ENCODE measurements at places on chromosomes 7 and 10. TPM values are rescaled to one million over a fixed set of nuclear protein-coding genes. Genes with fewer than 3 reads are reported as not detected.
A peak's percentile ranks its signal among the peaks of the same experiment; 100 is the strongest.

CPN1 gene
- total RNA-seq: not detected

MYO3A gene
- 10.7 TPM for total RNA-seq

HTRA1 gene
- 16.1 TPM for total RNA-seq

ZNF425 gene
- total RNA-seq: 5.0 TPM

SOSTDC1 gene
- 0.70 TPM for total RNA-seq

IFIT2 gene
- not detected for total RNA-seq

UTF1 gene
- 12.2 TPM for total RNA-seq

PNLIPRP1 gene
- not detected for total RNA-seq

GTPBP10 gene
- 15.1 TPM for total RNA-seq

CPED1 gene
- 0.23 TPM for total RNA-seq

ARHGAP19 gene
- 35.9 TPM for total RNA-seq

ADARB2 gene
- total RNA-seq: 5.0 TPM

DNA sequence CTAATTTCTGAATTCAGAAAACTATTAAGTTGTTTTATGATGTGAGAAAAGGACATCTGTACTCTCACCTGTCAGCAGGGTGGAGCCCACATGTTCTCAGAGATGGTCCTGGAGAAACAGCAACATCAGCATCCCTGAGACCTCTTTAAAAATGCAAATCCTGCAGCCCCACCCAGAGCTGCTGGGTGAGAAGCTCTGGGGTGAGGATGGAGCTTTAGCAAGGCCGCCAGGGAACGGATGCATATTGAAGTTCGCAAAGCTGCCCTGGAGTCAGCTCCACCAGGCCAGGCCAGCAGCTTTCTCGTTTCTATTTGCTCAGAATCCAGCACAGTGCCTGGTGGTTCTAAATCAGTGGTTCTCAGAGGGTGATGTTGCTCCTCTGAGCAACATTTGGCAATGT is 49.1 kb downstream of the PRKCQ start:
- no peak for DNase-seq

DNA sequence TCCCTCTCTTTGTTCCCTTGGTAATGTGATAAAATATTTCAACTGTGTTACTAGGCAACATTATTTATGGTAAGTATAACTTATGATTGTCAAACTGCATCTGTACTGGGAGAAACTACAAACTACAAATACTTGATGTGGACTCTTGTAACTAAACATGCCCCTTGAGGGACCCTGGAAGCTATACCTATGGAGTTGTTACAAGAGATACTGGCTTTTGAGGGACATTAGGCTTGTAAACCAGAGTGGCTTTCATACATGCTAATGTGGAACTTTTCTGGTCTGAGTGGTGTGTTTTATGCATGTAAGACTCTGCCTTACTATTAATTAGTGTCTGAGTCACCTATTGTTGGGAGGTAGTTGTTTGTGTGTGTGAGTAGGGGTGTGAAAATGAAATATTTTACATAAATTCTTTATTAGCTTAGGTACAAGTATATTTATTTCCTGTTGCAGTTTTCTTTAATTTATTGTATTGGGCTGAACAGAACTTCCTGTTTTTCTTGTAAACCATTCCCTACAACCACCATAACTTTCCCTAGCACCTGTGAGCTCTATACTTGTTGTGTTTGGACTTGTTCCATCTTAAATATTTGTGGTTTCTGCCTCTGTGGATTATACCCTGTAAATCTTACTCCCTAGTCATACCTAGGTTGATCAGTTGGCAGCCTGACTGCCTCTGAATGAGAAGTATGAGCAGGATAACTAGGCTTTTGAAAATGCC is 49.8 kb downstream of the STK31 start:
- DNase-seq: no peak

- no peak for DNase-seq
Observed at GRCh38 chr10:4234661-4235060, 449.7 kb upstream of the KLF6 start.

GRCh38 chr10:26776258-26776657 is 78.8 kb downstream of the PDSS1 start:
- no peak for DNase-seq

DNA sequence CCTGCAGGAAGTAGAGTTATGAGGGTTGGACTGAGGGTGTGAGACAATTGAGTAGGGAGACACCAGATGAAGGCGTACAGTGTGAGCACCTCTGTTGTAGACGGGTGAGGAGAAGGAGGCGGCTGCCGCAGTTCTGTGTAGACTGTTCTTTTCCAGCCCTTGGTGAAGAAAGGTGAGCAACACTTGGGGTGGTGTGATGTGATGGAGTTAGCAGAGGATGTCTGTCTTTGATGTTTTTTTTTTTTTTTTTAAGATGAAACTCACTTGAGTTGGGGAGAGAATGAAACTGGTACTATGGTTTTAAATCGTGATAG is 42.8 kb upstream of the RNF216 start:
- no peak for DNase-seq

GRCh38 chr7:3302681-3303320 is 1.7 kb downstream of the SDK1 start:
- no peak for DNase-seq

DNA sequence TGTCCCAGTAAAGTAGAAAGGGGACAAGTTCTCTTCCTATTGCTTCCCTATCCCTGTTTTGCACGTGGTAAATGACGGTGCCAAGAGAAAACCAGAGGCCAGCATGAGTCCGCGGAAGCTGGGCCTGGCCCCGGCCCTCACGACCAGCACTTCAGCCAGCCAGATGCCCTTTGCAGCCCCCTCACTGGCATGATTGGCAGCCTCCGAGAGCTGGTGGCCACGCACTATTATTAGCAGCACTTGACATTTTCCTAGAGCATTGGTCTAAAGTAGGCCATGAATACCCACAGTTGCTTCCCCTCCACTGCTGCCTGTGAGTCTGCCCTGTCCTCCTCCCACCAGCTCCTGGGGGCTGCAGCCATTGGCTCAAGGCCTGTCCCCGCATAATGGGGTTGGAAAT is 369.1 kb downstream of the PLXNA4 start:
- no peak for DNase-seq

DNA sequence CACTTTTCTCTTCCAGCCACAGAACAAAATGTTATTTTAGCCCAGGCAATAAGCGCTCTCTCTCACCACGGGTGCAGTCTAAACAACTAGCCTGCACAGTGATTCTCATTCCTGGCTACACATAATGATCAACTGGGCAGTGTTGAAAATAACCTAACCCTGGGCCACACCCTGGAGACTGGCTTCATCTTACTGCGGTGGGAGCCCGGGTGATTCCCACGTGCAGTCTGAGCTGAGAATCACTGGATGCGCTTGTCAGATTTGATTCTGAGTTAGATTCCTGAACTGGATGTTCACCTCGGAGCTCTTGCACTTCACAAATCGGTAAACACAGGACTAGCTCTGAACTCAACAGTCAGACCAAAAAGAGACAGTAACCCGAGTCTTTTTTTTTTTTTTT is 14.9 kb downstream of the ZC3HAV1 start:
- no peak for DNase-seq

- DNase-seq: no peak
Observed at GRCh38 chr7:83159731-83160130, 3.0 kb downstream of the PCLO start.

DNA sequence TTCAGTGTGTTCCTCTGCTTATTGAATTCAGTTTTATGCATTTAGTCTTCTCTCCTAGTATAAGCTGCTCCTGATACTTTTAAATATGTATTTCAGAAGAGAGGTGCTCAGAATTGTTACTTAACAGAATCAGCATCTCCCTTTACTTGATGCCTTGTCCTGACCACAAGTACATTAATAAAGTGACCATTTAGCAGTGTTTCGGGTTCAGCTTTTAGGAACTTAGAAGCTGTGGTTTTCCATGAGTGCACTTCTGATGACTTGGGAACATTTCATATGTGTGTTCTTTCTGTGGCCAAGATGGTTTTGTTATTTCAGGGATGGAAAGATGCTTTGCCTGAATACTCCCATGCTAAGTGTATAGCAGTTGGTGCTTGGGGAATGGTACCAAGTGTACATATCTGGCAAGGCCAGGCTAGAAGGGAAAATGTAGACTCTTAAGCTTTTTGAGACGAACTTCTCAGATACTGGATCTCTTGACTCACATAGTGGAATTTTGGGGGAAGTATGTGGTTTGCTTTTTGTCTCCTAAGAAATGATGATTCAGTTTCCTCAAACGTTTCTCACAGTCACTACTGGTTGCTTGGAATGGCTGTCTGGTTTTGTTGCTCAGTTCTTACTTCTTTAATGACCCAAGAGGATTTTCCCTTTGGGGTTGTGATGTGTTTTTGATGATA is 17.2 kb downstream of the SGPL1 start:
- no peak for DNase-seq

DNA sequence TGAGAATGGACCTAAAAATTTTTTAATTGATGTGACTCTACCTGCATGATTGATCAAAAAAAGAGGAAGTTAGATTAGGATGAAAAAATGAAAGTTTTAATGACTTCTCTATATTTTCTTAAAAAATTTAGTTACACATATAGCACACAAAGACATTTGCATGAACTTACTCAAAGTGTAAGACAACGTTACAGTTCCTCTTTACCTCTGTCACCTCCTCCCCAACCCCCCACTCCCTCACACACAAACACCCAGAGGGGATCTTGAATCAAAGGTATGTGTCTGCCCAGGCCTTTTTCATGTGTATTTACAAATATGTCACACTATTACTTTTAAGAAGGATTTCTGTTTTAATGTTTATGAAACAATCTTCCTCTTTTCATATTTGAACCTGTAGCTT is 20.6 kb upstream of the CDCA7L start:
- DNase-seq: no peak

- DNase-seq: no peak
Observed at GRCh38 chr7:68730194-68730593, 868.1 kb upstream of the AUTS2 start.

DNA sequence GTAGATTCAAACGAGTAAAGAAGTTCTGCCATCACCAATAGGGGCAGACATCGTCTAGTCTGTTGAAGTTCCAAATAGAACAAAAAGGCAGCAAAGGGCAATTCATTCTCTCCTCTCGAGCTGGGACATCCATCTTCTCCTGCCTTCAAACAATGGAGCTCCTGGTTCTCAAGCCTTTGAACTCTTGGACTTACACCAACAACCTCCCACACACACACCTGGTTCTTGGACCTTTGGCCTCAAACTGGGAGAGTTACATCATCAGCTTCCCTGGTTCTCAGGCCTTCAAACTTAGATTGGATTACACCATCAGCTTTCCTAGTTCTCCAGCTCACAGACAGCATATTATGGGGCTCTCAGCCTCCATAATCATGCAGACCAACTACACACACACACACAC is 9.8 kb upstream of the GIMAP5 start:
- no peak for DNase-seq

- peak; percentile 67 for DNase-seq
Observed at GRCh38 chr7:78081888-78082287, 283.3 kb downstream of the PHTF2 start.

GRCh38 chr7:104956753-104957450 is 57.1 kb upstream of the KMT2E start:
- DNase-seq: no peak

DNA sequence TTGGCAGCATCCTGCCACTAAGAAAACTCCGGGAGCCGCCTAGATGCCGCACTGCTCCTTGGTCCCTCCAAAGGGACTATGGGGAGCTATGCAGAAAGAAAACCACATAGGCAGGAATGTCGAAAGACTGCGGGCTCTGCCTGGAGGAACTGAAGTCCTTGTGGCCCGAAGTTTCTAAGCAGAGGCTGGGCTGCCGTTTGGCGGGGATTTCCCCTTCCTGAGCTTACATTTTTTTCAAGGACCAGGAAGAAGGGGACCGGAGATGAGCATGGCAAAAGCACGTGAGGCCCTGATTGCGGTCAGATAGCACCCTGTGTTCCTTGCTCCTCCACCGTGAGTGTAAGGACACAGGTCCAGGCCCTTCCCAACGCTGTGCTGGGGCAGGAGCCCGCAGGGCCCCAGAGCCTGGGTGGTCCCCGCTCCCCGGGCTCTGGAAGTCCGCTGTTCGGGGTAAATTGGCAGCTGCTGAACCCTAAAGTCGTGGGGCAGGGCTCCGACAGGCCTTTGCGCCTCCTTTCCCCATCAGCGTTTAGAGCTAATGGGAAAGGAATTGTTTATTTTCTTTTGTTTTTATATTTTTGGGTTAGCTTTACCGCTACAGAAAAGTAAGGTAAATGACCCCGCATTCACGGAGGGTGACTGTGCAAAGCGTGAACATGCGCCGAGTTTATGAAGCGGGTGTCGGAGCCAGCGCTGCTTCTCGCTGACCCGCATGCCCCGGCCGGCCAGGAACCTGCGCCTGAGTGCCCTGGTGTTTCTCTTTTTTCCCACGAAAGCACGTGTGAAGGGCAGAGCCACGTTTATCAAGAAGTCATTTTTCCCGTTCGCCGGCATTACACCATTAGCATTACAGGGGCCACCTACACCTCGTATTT is 356.5 kb upstream of the ZNF32 start:
- no peak for DNase-seq

DNA sequence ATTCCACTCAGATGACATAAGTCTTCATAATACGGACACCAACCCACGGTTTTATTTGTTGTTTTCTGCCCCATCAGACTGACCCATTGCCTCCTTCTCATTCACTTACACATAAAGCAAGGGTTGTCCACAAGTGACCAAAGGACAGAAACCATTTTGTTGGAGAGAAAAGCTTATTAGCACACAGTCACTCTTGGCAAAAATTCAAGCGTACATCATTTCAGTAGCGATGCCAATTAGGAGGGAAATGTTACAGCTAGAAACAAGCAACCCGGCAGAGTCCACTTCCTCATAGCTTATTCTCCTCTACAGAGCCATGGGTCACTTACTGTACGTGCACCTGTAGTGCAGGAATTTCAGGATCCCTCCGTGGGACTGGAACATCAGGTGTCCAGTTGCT is 23.0 kb downstream of the ABLIM1 start:
- no peak for DNase-seq

DNA sequence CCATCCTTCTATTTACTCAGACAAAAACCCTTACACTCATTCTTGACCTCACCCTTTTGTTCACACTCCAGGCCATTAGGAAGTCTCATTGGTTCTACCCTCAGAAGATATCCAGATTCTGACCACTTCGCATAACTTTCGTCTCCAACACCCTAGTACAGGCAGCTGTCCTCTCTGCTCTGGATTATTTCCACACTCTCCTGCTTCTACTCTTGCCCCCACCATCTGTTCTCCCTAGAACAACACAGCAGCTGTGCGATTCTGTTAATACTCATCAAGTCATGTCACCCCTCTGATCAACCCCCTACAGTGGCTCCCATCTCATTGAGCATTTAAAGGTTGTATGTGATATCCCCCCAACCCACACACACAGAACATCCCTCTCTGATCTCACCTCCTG is 15.5 kb upstream of the TRIL start:
- DNase-seq: no peak

GRCh38 chr10:11579885-11580284 is 31.6 kb downstream of the USP6NL start:
- DNase-seq: no peak

GRCh38 chr7:99124751-99125504 is 19.0 kb downstream of the SMURF1 start:
- DNase-seq: no peak

- no peak for DNase-seq
Observed at GRCh38 chr10:21926949-21927348, 76.6 kb downstream of the DNAJC1 start.

DNA sequence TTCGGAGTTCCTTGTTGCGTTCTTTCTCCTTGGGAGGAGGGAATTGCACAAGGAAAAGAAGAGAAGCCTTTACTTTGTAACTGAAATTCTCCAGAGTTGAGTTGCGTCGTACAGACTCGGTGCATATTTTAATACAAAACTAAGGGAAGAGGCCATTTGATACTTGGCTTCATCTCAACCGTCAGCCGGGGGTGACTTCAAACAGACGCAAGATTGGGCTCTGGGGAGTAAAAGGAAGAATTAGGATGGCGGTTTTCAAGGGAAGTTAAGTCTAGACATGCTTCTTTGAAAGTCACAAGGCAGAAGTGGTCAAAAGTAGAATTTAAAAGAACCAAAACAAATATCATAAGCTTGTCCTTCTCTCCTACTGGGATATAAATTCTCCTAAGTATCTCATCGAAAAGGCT is 1.6 kb downstream of the PRR15 start:
- peak; percentile 16 for DNase-seq

Data from GM23338 (cell line).